ENCODE measurements at places on chromosomes 16 and 17. TPM values are rescaled to one million over a fixed set of nuclear protein-coding genes. Genes with fewer than 3 reads are reported as not detected.

The MYLK3 gene
- 0.08 TPM for total RNA-seq

The G6PC1 gene
- 440 TPM for total RNA-seq

The UBALD2 gene
- total RNA-seq: 23.8 TPM

DNA sequence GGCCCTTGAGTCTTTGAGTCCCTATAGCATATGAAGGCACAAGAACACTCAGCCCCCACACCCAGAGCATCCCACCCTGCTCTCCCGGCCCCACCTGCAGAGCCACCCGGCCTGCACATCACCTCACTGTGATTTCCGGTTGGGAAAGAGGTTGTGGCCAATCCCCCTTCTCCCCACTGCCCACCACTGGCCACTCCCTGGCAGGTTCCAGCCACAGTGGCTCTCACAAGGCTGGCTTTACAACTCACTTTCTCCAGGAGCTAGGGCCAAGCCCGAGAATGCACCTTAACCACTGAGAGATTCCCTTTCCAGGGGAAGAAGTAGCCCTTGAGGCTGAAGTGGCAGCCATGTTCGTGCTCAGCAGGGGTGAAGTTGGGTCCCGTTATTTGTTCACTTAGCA lies 123.9 kb downstream of the C16orf78 start:
- DNase-seq: no peak

The ARHGAP23 gene
- total RNA-seq: 3.3 TPM

DNA sequence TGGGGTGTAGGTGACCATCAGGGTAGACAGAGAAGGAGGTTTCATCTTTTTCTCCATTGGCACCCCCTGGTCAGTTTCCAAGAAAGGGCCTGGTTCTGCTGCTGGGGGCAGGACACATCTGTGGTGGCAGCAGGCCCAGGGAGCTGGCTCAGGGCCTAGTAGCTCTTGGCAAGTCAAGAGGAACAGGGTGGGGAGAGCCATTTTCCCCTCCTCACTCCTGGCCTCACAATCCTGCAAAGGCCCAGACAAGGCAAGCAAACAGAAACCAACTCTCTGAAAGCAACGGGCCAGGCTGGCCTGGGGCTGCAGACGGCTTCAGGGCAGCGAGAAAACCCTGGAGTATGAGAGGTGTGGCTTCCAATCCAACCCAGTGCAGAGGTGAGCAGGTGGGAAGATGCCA lies 192.9 kb upstream of the DYNLRB2 start:
- DNase-seq: peak; percentile 69

DNA sequence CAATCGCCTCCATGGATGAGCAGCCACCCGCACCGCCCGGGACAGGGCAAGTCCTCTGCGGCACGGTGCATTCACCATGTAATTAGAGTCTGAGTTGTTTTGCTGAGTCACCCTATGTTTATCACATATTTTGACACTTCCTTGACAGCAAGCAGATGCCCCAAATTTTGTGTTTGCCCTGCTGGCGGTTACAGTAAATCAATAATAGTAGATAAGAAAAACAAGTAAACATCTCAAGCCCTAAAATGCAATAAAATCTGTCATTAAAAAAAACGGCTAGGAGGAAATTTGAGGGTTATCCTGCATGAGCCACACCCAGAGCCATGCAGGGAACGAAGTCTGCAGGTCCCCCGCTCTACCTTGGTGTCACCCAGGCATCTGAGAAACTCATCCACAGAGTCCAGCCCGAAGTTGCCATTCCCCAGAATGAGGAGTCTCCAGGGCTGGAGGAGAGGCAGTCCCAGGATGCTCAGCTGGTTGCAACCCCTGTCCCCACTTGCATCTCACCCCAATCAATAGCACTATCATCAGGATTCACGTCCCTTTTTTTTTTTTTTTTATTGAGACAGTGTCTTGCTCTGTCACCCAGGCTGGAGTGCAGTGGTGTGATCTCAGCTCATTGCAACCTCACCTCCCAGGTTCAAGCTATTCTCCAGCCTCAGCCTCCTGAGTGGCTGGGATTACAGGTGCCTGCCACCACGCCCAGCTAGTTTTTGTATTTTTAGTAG lies 16.5 kb upstream of the ST6GALNAC1 start:
- no peak for DNase-seq

The ITGAL gene
- 11.0 TPM for total RNA-seq

The TEKT5 gene
- 2.1 TPM for total RNA-seq

DNA sequence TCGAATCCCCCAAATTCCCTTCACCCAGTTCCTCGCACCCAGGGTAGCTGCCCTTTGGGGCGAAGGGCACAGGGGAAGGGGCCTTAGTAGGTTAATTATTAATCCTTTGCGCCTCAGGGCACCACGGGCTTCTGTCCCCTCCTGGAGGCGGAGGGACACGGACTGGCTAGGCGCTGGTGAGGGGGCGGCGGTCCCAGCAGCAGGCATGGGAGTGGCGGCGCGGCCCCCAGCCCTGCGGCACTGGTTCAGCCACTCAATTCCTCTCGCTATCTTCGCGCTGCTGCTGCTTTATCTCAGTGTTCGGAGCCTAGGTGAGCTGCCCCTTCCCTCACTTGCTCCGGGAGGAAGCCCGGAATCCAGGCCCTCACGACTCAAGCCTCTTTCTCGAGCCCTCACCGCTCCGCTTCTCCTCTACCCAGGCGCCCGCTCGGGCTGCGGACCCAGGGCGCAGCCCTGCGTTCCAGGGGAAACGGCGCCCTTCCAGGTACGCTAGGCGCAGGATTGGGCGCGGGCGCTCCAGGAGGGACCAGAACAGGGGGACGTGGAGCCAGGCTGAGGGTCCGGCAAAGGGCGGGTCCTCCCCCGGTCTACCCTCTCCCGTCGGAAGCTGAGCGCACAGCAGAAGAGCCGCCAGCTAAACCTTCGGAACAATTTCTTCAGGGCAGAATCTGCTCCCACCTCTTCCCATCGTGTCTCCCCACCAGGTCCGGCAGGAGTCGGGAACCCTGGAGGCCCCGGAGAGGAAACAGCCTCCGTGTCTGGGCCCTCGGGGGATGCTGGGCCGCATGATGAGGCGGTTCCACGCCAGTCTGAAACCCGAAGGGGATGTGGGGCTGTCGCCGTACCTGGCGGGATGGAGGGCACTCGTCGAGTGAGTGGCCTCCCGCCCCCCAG lies at the start of gene GLTPD2:
Gene GLTPD2, plus strand, starts transcription at position 158 of the 894 bp plus-strand sequence. Its CDS starts 48 bp downstream, at position 206.
- DNase-seq: peak; percentile 79

DNA sequence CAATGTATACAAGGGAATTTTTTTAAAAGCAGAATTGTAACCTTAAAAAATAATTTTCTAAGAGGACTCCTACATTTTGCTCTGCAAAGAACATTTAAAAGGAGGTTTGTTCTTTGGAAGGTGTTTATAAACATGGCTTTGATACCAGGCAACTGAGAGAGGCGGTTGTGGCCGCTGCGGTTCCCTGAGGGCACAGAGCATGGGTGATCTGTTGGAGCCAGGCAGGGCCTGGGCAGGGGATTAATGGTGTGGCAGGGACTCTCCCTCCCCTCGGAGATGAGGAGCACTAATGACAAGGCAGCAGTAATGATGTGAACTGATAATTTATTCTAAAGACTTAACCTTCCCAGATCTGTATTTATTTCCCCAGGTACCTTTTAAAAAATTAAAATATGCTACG lies 65.4 kb downstream of the WWP2 start:
- no peak for DNase-seq

The KRT31 gene
- not detected for total RNA-seq

The HSD11B2 gene
- total RNA-seq: 3.1 TPM

- no peak for DNase-seq
These were observed 12.8 kb downstream of the ADORA2B start for GRCh38 chr17:15957608-15958307.

The LPO gene
- not detected for total RNA-seq

- DNase-seq: no peak
These were observed 217.3 kb downstream of the NTN1 start for GRCh38 chr17:9238340-9239245.

The HSPB9 gene
- total RNA-seq: 1.1 TPM

- DNase-seq: no peak
These were observed 78.4 kb upstream of the GSE1 start for GRCh38 chr16:85534536-85535351.

GRCh38 chr17:49575679-49576087 lies at the start of gene NXPH3:
Gene NXPH3, plus strand, starts transcription at chr17:49575871. Its CDS starts 349 bp downstream, at chr17:49576220.
- DNase-seq: no peak

All from left lobe of liver (tissue), 2 donors.